T-helper 17 cell (primary cell): ENCODE measurements at places on chromosomes 16 and 17. TPM values are rescaled to one million over a fixed set of nuclear protein-coding genes. Genes with fewer than 3 reads are reported as not detected.

DNA sequence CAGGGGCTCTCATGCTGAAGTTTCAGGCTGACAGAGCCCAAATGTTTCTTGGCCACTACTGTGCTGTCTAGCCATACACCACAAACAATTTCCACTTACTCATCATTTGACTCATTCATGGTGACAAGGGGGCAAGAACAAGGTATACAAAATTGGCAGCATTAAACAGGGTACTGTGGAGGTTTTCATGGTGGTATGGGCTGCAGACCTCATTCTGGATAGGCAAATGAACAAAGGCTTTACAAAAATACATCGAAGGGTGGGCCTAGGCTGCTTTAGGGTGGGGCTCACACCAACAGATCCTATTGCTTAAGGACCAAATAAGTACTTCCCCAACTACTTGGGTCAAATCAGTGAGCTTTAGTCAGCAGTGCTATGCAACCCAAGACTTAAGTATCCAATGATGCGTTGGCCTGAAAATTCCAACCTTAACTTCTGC, 53.0 kb downstream of the N4BP1 start:
- no peak for DNase-seq

DNA sequence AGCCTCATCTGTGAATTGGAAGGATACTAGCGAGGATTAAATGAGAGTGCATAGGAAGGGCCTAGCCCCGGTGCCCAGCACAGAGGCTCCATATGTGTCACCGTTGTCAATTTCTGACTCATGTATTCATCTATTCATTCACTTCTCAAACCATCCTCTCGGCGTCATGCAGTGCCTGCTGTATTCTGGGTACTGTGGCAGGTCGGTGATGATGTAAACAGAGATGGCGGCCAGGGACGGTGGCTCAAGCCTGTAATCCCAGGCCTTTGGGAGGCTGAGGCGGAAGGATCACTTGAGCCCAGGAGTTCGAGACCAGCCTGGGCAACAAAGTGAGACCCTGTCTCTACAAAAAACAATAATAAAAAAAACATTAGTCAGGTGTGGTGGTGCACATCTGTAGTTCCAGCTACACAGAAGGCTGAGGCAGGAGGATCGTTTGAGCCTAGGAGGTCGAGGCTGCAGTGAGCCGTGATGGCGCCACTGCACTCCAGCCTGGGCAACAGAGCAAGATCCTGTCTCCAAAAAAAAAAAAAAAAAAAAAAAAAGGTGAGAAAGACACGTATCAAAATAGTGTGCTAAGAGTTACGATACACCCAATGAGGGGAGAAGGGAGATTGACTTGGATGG, 4.3 kb upstream of the PPP1R1B start:
- no peak for DNase-seq

GRCh38 chr17:50170662-50171370, 5.0 kb downstream of the SGCA start:
- no peak for DNase-seq

DNA sequence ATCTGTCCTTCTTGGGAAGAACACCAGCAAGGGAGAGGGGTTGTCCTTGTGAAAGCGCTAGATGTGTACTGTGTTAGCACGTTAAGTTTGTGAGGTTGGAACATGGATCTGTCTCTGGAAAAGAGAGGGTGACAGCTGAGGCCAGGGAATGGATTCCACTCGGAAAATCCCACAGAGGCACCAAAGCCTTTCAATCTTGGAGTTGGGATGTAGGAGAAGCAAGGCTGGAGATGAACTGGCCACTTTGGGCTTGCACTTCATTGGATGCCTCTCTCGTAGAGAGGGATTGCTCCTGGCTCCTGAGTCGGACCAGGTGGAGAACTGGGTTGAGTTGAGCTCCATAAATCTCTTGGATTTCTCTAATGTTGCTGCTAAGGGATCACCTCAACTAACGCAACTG, 67.2 kb downstream of the CCDC182 start:
- DNase-seq: no peak

GRCh38 chr17:30297715-30298114, 6.0 kb upstream of the BLMH start:
- no peak for DNase-seq

DNA sequence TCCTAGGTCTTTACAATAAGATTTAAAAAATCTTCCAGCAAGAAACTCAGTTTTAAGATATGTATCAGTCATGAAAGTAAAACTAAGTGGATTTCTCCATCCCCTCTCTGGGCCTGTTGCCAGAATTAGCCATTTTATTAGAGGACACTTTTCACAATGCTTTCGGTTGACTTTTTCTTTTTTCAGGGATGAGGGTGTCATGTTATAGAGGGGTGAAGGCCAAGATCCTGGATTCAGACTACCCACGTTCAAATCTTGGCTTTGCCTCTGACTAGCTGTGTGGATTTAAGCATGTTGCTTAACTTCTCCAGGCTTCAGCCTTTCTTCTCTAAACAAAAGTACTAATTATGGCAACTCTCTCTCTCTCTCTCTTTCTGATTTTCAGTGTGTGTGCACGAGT, 111.7 kb upstream of the COX10 start:
- DNase-seq: no peak

GRCh38 chr17:8892338-8892690, 24.8 kb upstream of the PIK3R6 start:
- no peak for DNase-seq

DNA sequence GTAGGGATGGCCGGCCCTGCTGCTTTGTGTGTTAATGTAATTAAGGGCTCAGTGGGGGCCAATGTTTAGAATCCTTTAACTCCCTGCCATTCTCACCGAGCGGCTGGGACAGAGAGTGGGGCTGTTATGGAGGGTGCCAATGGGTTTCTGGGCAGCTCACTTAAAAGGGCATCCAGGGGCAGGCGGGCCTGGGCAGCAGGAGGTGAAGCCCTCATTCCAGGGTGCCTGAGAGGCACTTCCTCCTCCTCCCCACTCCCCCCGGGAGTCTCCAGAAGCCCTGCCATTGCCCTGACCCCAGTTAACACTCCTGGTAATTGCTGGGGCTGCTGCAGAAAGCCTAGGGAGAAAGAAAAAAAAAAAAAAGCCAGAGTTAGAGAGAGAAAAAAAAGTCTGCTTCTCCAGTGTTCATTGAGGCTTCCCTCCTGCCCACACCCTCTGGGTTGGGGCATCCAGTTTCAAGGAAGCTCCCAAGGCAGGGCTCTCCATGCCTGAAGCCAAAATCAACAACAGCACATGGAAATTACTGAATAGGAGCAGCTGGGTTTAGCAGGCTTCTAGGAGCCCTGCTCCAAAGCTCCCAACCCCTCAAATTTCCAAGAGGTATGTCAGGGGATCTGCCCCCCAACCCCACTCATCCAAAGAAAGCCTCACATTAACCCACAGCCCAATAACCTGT, 28.0 kb downstream of the CUEDC1 start:
- no peak for DNase-seq

The KCNH4 gene
- total RNA-seq: 0.94 TPM

The ADPRM gene
- 20.9 TPM for total RNA-seq

The OR4D1 gene
- 1.2 TPM for total RNA-seq
